ENCODE measurements at places on chromosomes 6 and 20.

- DNase-seq = no peak
Measured at GRCh38 chr6:17672064-17672718, 34.5 kb downstream of the NUP153 start.

- no peak for DNase-seq
Measured at GRCh38 chr20:57587989-57588377, 27.1 kb downstream of the PCK1 start.

- no peak for DNase-seq
Measured at GRCh38 chr6:163686301-163686700, 271.8 kb downstream of the QKI start.

- no peak for DNase-seq
Measured at GRCh38 chr6:157629220-157629619, 193.8 kb upstream of the SNX9 start.

DNA sequence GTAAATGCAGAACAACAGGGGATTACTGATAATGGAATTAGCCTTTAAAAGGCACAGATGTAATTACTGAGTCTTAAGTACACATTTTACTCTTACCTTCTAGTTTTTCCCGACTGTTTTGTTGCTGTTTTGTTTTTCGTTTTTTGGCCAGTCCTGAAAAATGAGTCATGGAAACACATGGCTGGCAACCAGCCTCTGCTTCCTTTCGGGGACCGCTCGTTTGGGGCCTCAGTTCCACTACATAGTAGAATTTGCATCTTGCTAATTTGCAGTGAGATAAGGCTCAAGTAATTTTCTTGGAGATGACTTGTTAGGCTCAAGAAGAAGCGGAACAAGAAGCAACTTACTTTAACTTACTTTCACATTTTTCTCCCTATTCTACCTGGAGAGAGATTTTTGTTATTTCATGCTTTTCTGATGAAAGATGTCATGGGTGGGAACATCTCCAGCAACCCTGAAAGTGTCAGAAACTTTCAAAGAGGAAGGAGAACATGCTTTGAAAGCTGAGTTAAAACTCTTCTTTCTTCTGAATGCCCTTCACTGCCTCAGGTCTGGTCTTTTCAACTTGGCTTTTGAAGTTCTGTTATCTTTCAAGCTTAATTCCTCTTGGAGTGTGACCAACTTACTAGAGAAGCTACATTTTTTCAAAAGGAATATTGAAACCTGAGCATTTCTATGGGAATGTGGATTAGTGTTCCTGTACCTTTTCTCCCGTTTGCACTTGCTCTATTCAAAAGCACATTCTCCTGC lies 71.5 kb upstream of the HDAC2 start:
- DNase-seq = no peak

Data from CD4-positive, alpha-beta T cell treated with Interleukin-21 for 1 hour (primary cell).